ENCODE measurements at places on chromosomes 6 and 20. TPM values are rescaled to one million over a fixed set of nuclear protein-coding genes. Genes with fewer than 3 reads are reported as not detected.

DNA sequence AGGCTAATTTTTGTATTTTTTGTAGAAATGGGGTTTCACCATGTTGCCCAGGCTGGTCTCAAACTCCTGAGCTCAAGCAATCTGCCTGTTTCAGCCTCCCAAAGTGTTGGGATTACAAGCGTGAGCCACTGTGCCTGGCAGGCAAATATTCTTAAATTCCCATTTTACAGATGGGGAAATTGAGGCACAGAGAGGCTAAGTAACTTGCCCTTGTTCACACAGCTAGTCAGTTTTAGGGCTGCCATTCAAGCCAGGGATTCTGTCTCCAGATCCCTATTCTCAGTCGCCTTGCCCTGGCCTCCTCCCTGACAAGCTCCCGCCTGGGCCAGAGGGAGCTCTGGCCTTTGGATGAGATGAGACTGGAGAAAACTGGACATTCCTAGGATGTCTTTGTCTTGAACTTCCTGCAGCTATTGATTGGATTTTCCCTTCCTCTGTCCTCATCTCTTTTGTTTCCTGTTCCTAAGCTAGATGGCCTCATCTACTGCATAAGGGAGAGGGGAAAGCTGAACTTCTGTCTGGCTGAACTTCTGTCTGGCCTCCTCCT, 90.5 kb downstream of the NDUFAF5 start:
- H3K27ac ChIP-seq, result no peak overlapping the region
- H3K36me3 ChIP-seq, result no peaks in the 10 kb centered on the region
- DNase-seq, result no peak
- no peaks in the 10 kb centered on the region for H3K27me3 ChIP-seq

GRCh38 chr6:40457261-40457660, 129.9 kb downstream of the LRFN2 start:
- no peaks in the 10 kb centered on the region for H3K4me1 ChIP-seq
- H3K4me3 ChIP-seq, result no peak overlapping the region
- peaks cover 15% of the 10 kb centered on the region for H3K27me3 ChIP-seq
- H3K27ac ChIP-seq, result no peak overlapping the region
- DNase-seq, result no peak

DNA sequence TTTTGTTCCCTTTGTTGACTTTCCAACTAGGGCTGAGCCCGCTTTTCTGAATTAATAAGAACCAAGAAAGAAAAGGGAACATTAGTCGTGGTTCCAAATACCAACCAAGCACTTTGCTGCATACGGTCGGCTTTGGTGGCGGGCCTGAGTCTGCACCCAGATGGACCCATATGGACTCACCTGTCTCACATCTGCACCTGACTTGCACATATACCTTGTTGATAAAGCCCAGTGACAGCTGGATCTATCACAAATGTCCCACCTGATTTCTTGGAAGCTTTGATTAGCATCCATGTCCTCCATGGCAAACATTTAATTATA, 39.0 kb downstream of the TPD52L1 start:
- H3K27me3 ChIP-seq, result peaks cover 5% of the 10 kb centered on the region
- H3K27ac ChIP-seq, result no peak overlapping the region
- DNase-seq, result no peak
- peaks cover 2% of the 10 kb centered on the region for H3K4me1 ChIP-seq
- no peaks in the 10 kb centered on the region for H3K36me3 ChIP-seq

DNA sequence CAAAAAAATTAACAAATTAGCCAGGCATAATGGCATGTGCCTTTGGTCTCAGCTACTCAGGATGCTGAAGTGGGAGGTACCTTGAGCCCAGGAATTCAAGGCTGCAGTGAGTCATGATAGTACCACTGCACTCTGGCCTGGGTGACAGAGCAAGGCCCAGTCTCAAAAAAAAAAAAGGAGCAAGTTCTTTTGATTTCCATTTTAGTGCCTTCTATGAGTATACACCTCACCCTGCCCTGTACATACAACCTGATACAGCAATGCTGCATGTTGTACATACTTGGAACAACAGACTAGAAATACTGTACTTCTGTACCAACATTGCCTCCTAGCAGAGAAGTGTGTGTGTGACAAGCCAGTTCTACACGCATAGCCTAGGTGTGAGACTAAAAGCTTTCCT, 97.3 kb upstream of the CARMIL1 start:
- no peak for DNase-seq
- no peak overlapping the region for H3K4me3 ChIP-seq
- H3K27ac ChIP-seq, result no peak overlapping the region

The CST7 gene
- 26.7 TPM for total RNA-seq

DNA sequence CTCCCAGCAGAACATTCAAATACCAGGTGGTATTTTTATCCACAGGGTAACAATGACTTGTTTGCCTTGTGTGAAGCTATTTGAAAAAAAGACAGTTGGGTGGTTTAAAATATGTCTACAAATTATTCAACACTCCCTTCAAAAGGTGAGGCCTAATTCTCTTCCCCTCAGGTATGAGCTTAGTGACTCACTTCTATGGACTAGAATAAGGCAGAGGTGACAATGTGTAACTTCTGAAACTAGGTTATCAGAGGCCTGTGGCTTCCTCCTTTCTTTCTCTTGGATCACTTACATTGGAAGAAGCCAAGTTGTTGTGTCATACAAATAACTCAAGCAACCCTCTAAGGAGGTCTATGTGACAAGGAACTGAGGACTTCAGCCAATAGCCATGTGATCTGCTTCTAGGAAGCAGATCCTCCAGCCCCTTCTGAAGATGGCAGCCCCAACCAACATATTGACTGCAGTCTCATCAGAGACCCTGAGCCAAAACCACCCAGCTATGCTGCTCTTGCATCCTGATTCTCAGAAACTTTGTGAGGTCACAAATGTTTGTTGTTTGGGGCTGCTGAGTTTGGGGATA, 102.6 kb downstream of the SNAP25 start:
- H3K27me3 ChIP-seq, result peaks cover 8% of the 10 kb centered on the region
- no peak overlapping the region for H3K27ac ChIP-seq
- no peak overlapping the region for H3K4me3 ChIP-seq
- no peaks in the 10 kb centered on the region for H3K4me1 ChIP-seq
- H3K36me3 ChIP-seq, result no peaks in the 10 kb centered on the region

All from activated CD4-positive, alpha-beta T cell treated with anti-CD3 and anti-CD28 coated beads, Interleukin-2, amount 10 ng/mL, durations not matched to agents 7 days and 5 days (primary cell).